Activated naive CD4-positive, alpha-beta T cell treated with anti-CD3 and anti-CD28 coated beads, Interleukin-2, amount 10 ng/mL, durations not matched to agents 7 days and 5 days (primary cell): ENCODE measurements at places on chromosomes 1 and 21.

DNA sequence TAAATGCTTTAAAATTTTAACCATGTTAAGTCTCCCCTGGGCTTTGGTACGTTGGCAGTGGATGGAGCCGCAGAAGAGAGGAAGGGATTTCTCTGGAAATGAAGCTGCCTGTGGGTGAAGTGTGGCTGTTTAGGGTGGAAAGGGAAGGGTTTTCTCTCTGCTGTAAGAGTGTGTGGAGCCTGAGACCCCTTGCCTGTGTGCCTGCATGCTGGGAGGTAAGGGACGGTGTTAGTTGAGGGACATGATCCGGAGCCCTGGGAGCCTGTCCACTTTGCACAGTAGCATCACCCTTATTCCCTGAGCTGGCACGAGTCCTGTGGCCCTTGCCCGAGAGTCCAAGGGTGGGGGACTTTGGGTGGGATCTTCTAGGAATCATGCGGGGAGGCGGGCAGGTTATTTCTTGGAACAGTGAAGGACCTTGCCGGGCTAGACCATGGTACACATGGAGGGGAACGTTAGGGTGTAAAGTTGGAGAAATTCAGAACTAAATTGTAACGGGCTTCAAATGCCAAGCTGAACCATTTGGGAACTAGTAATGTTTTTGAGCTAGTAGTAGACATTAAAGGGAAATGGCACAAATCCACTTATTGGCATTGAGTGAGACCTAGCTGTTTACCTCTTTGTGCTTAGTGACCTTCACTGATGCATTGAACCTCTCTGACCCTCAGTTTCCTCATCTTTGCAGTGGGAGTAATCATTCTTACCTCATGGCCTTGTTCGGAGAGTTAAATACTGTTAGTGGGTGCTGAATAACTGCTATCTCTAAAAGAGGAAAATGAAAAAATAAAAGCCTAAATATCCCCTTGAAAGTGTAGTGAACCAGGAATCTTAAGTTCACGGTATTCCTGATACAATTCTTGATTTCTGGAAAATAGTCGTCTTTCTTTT, 3.5 kb downstream of the GALNT2 start:
- DNase-seq: no peak
- no peaks in the 10 kb centered on the region for H3K36me3 ChIP-seq

- H3K27me3 ChIP-seq: no peaks in the 10 kb centered on the region
- peaks cover 6% of the 10 kb centered on the region for H3K36me3 ChIP-seq
- DNase-seq: no peak
- no peak overlapping the region for H3K4me3 ChIP-seq
Observed at GRCh38 chr1:97832481-97832880, 88.4 kb downstream of the DPYD start.

GRCh38 chr1:167722870-167723251, 1.1 kb downstream of the MPZL1 start:
- no peaks in the 10 kb centered on the region for H3K27me3 ChIP-seq
- H3K4me1 ChIP-seq: peaks cover 60% of the 10 kb centered on the region
- H3K27ac ChIP-seq: no peak overlapping the region
- peaks cover 9% of the 10 kb centered on the region for H3K36me3 ChIP-seq
- DNase-seq: no peak

- no peaks in the 10 kb centered on the region for H3K36me3 ChIP-seq
- no peak overlapping the region for H3K27ac ChIP-seq
- no peaks in the 10 kb centered on the region for H3K27me3 ChIP-seq
- H3K4me3 ChIP-seq: no peak overlapping the region
- no peak for DNase-seq
Observed at GRCh38 chr1:57369889-57370288, 54.0 kb downstream of the DAB1 start.

DNA sequence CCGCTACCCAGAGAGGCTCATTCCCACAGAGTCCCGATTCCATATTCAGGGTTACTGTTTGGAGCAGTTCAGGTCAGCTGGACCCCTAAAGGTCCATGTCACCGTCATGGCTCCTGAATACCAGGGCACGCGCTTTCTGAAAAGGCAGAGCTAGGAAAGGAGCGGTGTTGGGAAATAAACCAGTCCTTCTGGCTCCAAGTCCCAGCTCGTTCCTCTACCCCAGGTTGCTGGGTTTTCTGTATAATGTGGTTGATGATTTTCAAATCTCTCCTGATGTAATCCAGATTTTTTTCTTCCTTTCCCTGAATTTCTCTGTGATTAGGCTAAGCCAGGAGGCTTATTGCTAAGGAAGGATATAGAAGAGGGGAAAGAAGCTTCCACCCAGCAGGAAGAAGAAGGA, 14.0 kb upstream of the PKP1 start:
- no peaks in the 10 kb centered on the region for H3K4me1 ChIP-seq
- DNase-seq: no peak
- no peak overlapping the region for H3K4me3 ChIP-seq
- H3K36me3 ChIP-seq: no peaks in the 10 kb centered on the region
- H3K27ac ChIP-seq: no peak overlapping the region
- H3K27me3 ChIP-seq: peaks cover 30% of the 10 kb centered on the region

GRCh38 chr1:220271706-220272046, 577 bp downstream of the RAB3GAP2 start:
- DNase-seq: peak; percentile 37
- H3K27ac ChIP-seq: no peak overlapping the region
- H3K4me1 ChIP-seq: peaks cover 10% of the 10 kb centered on the region
- no peak overlapping the region for H3K4me3 ChIP-seq
- H3K27me3 ChIP-seq: peaks cover 15% of the 10 kb centered on the region
- peaks cover 22% of the 10 kb centered on the region for H3K36me3 ChIP-seq
